ENCODE measurements at places on chromosomes 4 and X.

DNA sequence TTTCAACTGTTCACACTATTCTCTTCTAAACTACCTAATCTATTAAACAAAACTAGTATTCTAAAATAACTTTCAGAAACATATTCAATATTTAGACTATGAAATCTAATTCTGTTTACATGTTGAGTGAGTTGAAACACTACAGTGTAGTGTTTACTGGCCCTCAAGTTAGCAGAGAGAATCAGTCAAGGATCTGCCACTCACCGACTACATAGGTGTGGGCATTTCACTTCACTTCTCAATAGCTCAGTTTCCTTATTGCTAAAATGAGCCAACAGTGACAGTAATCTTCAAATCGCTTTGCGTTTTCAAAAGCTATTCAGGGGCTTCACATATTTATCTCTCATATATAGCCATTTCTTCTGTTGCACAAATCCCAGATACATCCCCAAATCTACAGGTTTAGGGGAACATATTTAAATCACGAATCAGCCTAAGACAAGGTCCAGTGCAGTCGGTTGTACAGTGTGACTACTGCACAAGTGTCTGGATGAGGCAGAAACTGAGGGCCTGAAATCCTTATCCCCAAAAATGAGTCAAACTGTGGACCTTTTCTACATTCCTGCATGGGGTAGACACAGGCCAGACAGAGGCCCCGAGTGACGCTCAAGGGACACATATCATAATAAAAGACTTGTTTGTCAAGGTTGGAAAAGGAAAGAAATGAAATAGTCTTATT lies 129.8 kb downstream of the PPP3CA start:
- peak; percentile 12 for DNase-seq

- DNase-seq: peak; percentile 16
Measured at GRCh38 chrX:331151-331824, 12.7 kb upstream of the GTPBP6 start.

DNA sequence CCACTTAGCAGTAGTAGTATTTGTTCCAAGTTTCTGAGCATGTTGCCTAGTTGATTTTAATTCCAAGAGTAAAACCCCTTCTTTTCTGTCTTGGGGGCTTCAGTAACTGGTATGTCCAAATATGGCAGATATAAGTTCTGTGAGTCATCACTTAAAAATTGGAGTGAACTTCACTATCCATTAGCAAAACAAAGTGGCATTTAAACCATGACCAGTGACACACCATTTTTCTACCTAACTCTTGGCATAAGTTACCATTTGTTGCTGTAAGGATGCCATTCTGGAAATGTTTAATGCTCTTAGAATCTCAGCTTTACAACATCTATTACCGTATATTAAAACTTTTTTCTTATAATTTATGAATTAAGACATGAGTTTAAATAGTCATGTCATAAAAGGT lies 102.0 kb downstream of the CBR4 start:
- DNase-seq: peak; percentile 45

GRCh38 chr4:183783306-183783705 lies 121.8 kb upstream of the STOX2 start:
- no peak for DNase-seq

DNA sequence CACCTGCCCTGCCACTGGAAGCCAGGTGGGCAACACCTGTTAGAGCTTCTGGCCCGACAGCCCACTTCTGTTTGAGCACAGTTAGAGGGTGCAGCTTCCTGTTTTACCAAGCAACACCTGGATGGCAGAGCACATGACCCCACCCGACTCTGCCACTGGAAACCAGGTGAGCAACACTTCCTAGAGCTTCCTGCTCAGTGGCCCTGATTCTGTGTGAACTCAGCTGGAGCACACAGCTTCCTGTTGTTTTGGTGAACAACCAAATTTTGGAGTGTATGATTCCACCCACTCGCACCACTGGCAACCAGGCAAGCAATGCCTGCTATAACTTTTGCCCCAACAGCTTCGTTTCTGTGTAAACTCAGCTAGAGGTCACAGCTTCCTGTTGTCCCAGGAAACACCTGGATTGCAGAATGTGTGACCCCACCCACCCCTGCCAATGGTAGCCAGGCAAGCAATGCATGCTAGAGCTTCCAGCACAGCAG lies 163.8 kb upstream of the KLF8 start:
- DNase-seq: no peak

GRCh38 chr4:142544594-142544993 lies 301.5 kb downstream of the INPP4B start:
- DNase-seq: peak; percentile 26

DNA sequence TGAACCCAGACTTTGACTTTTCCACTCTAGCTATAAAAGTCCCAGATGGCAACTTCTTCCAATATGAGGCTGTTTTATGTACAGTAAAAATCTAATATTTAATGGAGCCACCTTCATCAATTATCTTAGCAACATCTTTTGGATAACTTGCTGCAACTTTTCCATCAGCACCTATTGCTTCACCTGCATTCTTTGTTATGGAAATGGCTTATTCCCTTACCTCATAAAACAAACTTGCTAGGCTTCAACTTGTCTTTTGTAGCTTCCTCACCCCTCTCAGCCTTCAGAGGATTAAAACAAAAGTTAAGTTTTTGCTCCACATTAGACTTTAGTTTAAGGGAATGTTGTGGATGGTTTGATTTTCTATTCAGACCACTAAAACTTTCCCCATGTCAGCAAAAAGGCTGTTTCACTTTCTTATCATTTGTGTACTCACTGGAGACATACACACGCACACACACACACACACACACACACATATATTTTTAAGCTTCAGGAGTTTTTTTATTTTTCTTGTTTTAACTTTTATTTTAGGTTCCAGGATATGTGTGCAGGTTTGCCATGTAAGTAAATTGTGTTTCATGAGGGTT lies 1296.1 kb upstream of the PABPC4L start:
- DNase-seq: no peak

DNA sequence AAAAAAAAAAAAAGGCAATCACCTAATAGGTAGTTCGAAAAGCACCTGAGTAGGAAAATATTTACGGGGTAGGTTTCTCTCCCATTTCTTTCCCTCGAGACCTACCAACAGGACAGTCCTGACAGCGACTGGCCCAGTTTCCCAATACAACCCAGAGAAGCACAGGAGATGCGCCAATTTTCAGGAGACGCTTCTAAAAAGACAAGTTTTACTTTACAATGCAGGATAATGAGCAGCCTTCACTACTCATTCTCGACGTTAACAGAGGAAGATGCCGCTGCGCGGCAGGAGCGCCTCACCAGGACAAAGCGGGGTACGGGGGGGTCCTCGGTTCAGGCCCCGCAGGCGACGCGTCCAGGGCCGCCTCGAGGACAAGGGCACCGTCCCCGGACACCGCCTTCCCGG lies 708 bp downstream of the BCLAF3 start:
- DNase-seq: peak; percentile 2

DNA sequence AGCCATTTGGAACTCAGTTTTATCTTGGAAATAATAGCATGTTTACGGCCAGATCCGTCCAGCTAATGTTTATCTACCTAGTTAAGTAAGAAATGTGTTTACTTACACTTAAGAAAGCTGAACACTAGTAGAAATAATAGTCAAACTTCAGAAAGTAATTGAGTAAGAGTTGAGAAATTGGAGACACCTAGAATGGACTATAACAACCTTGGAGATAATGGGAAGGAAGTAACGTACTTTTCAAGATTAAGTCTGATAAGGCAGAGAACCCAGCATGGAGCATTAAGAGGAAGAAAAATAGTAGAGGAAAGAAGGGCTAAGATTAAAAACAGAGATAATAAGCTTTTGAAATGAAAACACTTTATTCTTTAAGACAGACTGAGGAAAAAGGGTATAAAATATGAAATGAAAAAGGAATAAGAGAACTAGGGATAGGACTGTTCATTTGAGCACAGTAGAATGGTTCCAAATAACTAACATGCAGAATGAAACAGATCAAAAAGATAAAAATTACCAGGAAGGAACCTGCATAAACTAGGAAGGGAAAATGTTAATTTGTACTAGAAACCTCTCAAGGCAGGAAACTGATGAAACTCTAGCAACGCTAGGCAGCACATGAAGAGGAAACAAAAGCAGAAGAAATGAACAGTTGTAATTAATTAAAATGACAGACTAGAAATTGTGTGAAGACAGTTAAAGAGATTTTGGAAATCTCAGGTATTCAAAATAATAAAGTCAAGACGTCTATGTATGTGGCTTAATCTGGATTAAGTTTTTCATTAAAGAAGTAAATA lies 71.7 kb downstream of the FBXW7 start:
- DNase-seq: no peak

DNA sequence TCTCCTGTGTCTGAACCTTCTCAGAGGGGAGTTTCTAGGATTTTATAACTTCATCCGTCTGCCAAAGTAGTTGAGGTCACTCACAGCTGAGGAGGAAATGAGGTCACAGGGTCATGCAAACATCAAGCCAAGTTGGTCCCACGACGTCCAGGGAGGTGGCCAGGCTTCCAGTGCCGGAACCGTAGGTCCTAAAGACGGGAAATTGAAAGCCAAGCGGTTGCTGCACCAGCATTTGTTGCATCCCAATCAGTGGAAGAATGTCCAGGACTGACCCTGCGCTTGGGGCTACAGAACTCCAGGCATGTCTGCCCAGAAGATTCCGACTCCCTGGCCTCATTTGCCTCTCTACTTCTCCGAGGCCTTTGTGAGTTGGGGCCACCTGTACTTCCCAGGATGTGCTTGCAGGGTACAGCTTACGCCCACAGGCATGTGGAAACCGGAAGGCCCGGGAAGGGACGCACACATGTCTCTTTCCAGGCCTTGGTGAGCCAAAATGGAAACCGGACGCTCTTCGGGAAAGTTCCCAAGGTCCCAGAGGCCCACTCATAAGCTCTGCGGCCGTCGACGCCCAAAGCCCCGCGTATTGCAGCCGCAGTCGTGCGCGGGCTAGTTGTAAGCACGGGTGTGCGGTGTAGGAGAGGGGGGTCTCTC lies 9.3 kb downstream of the PRDM8 start:
- DNase-seq: no peak

DNA sequence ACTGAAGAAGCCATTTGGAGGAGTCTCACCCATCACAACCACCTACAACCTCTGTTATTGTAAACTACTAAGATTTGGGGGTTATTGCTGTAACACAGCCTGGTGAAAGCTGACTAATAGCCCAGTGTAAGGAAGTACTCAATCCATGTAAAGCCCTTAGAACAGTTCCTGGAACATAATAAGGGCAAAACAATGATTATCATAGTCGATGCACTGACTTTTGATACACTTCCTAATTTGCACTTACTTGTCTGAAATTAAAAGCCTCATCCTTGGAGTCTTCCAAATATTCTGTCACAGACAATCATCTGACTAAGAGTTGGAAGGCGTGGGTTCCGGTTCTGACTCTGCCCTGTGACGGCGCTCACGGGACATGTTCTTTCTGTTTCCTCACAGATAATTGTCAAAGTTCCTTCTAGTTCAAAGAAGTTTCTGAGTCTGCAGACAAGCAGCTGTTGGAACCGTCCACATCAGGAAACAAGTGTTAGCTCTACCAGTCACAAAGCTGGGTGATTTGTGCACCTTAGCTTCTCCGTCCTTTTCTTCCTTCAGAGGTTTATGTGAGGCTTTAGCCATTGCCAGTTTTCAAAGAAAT lies 33.4 kb upstream of the RASGEF1B start:
- no peak for DNase-seq

GRCh38 chr4:74613266-74613665 lies 168.3 kb downstream of the AREG start:
- DNase-seq: no peak

DNA sequence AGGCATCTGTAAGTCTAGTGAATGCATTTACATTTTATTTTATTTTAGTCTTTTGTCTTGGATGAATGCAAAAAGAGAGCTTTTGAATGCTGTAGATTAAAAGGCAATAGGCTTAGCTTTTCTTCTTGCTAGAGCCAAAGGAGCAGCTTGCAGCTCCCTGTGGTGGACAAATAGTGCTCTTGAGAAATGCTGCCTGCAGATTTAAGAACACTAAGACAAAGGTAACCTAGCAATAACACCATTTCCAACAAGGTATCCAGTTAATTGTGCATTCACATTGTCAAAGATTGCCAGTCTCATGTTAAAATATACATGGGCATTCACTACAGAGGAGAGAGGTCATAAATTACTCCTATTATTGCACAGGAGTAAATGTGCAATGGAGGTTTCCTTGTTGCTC lies 859.2 kb upstream of the PRKX start:
- DNase-seq: no peak

DNA sequence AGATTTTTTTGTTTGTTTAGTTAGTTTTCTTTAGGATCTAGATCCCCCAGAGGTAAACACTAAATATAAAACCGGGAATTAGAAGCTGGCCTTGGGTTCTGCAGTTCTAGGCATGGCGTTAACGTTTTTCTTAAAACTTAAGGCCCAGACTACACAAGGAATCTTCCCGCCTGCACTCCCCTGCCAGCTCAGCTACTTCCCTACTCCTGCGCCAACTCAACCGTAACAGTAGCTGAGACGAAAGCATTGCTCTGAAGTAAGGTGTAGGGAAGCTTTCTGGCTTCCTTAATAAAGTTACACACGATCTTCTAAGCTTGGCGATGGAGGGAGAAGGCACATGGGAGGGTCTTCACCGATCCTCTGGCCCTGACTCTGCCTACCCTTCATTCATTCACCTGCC lies 37.1 kb downstream of the CPE start:
- DNase-seq: no peak

GRCh38 chr4:15781427-15782095 lies 3.4 kb downstream of the CD38 start:
- DNase-seq: no peak

- peak; percentile 16 for DNase-seq
Measured at GRCh38 chr4:42329421-42329820, 67.9 kb upstream of the SHISA3 start.

GRCh38 chr4:887034-887763 lies 44.9 kb downstream of the GAK start:
- DNase-seq: no peak

DNA sequence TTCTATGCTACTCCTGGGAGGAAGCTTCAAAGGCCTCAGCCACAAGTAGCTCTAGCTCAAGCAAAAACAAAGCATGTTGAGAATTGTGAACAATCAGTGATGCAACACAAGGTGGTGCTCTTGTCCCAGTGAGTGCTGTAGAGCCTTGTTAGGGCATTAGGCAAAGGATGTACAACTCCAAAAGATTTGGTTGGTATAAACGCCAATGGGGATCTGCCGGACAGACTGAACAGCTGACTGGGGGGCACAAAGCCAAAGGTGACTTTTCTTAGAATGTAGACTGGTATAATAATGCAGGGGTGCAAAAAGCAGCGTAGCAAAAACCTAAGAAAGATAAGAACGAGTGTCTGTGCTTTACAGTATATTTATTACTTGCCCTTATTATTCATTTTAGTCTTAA lies 62.6 kb upstream of the ALB start:
- DNase-seq: peak; percentile 77

GRCh38 chr4:105092768-105093167 lies 53.9 kb upstream of the TET2 start:
- peak; percentile 57 for DNase-seq

DNA sequence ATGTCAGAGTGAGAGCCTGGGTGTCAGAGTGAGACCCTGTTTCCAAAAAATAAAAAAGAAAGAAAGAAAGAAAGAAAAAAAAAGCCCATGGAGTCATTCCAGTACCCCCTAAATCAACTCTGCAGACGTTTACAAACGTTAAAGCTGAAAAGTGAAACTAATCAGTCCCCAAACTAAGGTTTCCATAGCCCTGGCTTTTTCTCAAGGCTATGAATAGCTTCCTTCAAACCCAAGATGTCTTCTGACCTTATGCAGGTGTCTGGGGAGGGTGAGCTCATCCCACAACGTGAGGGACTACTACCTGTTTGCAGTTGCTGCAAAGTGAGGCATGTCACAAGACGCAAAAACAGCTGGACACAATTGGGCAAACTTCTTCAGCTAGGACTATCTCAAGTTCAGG lies 144.0 kb downstream of the SH3KBP1 start:
- no peak for DNase-seq

GRCh38 chrX:40093586-40093985 lies 4.2 kb downstream of the BCOR start:
- DNase-seq: no peak

All from PC-3 (cell line).